ENCODE measurements at places on chromosomes 1 and 21.

DNA sequence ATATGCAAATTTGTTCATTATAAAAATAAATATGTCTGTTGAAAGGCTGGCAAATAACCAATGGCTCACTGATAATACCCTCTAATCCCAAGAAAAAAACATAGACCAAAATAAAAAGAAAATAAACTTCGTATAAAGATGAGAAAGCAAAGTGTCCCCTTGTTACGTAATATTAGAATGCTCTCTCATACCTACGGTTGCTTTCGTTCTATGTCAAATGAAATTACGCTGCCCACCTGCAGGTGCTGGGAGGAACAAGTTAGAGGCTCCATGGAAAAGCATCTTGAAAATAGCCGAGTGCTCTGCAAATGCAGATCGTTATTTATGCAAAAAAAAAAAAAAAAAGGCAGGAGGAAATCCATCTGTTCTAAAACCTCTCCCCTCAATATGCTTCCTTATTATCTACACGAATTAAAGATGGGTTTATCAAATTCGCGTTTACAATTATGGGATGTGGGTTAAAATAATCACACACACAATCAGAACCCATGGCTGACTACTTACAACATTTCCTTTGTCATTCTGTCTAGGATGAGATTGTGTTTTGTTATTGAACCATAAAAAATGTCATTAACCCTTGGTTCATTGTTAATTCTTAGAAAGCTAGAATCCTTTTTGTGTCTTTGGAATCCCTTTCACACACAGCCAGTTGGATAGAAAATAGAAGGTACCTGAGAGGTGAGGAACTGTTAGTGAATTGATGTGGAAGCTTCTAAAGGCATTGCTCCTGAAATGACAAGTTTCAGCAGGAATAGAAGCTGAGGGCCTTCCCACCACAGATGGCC lies 268.6 kb downstream of the SETD4 start:
- no peak for DNase-seq

DNA sequence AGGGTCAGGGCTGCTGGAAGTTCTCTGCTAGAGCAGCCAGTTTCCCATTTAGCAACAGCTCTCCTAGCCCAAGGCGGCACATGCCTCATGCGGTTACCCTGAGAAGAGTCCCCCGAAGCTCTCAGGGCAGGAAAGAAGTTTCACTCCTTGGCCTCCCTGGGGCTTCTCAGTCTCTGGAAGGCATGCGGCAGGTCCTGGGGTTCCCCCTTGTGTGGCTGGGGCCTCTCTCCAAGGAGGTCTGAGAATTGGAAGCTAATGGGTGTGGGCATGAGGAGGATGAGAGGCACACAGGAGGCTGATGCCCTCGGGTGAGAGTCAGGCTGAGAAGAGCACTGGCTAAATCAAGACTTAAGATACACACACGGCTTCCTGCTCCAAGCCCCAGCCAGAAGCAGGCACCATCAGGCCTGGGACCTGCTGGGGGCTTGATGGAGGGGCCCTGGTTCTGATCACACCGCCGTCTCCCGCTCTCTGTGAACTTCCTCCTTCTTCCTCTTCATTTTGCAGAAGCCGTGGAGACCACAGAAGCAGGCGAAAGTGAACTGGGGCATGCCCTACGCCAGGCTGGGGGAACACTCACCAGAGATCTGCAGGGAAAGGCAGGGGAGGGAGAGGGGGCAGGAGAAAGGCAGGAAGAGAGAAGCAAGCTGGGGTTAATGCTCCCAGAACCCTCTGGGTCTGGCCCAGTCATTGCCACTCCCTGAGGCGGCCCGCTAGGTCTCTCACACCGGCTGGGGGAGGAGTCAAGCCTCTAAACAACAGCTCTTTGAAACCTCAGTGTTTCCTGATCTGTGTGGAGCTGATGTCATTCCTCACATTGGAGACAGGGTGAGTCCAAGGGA lies 15.1 kb downstream of the BLACAT1 start:
- no peak for DNase-seq

GRCh38 chr1:117683571-117684285 lies 77.9 kb downstream of the TENT5C start:
- DNase-seq, result no peak

DNA sequence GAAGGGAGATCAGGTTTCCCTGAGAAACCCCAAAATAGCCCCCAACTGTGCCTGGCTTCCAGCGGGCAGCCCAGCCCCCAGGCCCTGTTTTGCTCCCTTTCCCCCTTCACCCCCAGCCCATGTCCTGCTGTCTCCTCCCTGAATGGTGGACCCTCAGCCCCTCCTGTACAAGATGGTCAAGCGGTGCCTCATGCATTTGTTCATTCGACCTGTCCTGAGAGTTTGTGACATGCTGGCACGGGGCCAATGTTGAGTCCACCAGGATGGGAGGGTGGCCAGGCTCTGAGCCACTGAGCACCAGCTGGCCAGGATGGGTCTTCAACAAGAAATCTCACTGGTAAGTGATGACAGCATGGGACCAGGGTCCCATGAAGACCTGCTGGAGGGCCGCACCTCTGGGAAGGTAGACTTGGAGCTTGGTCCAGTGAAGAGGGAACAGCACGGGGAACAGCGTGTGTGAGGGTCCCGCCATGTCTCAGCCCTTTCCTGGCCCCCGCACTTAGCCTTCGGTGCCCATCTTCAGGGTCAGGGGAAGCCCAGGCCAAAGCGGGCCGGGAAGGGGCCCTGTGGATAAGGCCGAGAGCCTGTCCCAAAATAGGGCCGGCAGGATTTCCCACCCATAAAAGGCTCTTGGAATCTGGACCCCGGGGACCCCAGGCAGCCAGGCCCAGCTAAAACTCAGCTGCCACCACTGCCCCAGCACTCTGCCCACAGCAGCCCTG lies at the start of gene CALML6:
Gene CALML6, plus strand, starts transcription at position 290 of the 722 bp plus-strand sequence. Its CDS starts 21 bp downstream, at position 311.
- DNase-seq, result no peak

DNA sequence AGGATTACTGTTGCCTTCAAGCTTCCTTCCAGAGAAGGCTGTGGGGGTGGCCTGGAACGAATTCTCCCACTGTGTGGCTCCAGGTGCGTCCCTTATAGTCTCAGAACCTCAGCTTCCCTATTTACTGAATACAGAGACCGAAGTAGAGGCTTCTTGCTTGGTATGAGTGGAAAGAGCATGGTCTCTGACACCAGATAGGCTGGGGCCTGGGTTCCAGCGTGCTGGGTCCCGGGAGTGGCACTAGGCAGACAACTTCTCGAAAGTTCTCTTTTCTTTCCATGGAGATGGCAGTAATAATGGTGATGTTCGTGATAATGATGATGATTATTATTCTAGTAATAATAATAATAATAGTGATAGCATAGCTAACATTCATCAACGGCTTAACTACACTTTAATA lies 161.7 kb downstream of the PTPRU start:
- DNase-seq, result no peak

GRCh38 chr1:109312246-109312645 lies 5.4 kb upstream of the MYBPHL start:
- DNase-seq, result no peak

GRCh38 chr1:115782571-115783281 lies 14.2 kb upstream of the CASQ2 start:
- DNase-seq, result no peak

GRCh38 chr1:225815526-225816178 lies 5.7 kb downstream of the EPHX1 start:
- no peak for DNase-seq

GRCh38 chr1:110035236-110035752 lies 870 bp downstream of the STRIP1 start:
- DNase-seq, result no peak

DNA sequence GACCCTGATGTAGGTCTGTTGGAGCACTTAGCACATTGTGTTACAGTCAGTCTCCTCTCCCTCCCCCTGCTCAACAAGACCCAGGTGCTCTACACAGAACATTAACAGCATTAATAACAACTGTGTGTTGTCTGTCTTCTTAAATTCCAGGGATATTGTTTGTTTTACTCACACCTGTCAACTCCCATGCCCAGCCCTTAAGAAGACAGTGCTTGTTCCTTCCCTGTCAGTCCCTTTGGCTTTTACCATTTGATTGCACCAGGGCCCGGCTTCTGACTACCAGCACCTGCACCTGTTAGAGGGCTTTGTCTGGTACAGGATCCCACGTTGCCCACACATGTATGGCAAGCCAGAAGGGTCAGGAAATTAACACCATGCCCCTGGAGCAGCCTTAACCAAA lies 11.7 kb downstream of the RIMKLA start:
- DNase-seq, result no peak

DNA sequence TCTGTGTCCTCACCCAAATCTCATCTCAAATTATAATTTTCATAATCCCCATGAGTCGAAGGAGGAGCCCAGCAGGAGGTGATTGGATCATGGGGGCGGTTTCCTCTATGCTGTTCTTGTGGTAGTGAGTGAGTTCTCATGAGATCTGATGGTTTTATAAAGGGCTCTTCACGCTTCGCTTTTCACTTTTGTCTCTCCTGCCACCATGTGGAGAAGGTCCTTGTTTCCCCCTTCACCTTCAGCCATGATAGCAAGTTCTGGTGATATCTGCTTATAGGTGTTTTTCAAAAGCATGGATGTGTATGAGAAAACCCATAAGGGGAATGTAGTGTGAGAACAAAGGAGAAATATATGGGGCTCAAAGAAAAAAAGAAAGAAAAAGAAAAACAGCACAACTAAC lies 405.9 kb upstream of the RGS18 start:
- DNase-seq, result no peak

- no peak for DNase-seq
Measured at GRCh38 chr21:22164912-22165311, 1166.7 kb downstream of the NCAM2 start.

GRCh38 chr1:47694011-47694890 lies 256.4 kb downstream of the FOXD2 start:
- no peak for DNase-seq

DNA sequence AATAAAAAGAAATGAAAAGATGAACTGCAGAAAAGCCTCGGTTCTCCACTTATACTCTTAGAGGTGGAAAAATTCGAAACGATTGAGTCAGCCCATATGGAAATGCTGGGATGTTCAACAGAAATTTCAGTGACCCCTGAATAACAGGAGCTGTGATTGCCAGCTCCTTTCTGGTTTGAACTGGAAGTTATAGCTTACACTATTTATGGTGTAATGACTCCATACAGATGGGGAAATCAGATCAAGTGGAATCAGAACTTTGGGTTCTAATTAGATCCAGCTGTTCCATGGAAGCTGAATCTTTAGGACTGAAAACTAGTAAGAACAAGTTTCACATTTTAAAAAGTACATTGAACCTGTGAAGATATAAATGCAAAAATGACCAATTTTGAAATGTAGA lies 569.3 kb upstream of the ZRANB2 start:
- DNase-seq, result no peak

DNA sequence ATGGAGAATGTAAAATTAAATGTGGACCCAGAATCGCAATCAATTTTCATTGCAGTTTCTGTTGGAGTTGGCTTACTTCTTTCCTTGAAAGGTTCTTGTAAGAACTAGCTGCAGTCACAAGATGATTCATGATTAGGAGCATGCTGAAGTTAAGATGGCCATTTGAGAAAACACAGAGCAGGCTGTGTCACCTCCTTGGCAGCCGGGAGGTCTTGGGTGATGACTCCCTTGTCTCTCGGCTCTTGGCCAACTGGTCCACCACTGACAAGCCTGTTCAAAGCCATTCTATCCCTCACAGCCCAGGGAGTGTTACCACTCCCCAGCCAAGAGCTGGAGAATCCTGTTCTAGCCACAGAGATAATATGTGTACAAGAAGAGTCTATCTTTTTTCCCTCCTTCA lies 40.6 kb downstream of the OPTC start:
- DNase-seq, result no peak

DNA sequence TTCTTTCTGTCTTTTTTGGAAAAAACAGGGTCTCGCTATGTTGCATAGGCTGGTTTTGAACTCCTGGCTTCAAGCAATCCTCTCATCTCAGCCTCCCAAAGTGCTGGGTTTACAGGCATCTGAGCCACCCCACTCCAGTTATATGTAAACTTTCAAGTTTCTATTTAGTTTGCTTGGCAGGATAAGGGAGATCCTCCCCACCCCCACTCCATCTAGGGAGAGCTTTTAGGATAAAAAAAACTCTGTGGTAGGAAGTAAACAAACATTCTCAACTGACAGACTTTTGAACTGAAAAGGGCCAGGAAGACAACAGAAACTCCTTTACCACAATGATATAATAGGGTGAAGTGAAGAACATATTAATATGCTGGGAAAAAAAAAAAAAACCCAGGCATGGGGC lies 41.0 kb upstream of the ZNF326 start:
- no peak for DNase-seq

GRCh38 chr21:32359719-32360260 lies 33.0 kb downstream of the URB1 start:
- DNase-seq, result no peak

- no peak for DNase-seq
Measured at GRCh38 chr1:23389837-23390321, 20.2 kb upstream of the ZNF436 start.

GRCh38 chr21:14306126-14306907 lies 76.6 kb downstream of the HSPA13 start:
- DNase-seq, result no peak

- no peak for DNase-seq
Measured at GRCh38 chr1:16012590-16013219, 5.1 kb downstream of the HSPB7 start.

DNA sequence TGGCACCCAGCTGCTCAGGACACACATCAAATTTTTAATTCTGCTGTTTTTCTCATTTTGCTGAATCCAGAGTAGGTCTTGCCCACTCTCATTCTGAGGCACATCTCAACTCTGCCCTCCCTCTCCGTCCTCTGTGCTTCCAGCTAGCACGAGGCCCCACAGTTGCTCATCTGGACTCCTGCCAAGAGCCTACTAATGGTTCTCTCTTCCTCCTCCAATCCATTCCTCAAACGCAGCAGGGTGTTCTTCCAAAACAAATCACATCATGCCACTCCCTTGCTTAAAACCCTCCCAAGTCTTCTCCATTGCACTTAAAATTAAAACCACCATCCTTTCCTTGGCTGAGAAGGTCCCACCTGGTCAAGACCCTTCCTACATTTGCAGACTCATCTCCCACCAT lies 49.8 kb upstream of the SCAF4 start:
- DNase-seq, result no peak

GRCh38 chr1:173330149-173330951 lies 123.2 kb upstream of the TNFSF4 start:
- DNase-seq, result no peak

DNA sequence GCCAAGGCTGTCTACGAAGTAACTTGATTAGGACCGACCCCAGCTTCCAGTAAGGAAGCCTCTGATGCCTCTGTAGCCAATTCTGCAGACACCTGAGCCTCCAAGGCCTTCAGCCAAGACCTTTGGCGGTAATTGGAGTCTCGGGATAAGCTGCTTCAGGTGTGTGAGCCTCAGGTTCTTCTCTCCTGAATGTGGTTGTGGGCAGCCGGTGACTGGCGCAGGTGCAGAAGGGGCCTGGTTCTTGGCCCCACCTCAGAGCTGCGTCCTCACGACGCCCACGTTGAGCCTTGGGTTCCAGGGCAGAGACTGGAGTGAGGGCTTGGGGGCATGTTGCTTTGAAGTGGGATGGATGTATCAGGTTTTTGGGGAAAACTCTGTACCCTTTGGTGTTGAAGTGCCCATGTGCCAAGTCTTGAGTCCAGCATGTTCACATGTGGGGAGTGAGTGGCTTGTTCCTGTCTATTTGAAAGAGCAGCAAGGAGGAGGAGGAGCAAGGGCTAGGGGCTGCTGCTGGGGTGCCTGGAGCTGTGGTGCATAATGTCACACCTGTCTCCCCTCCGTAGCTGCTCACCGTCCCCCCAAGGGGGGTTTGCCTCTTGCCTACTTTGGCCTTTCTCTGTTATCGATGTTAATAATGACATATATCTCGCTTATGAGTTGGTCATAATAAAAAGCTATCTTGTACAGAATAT lies 1.4 kb downstream of the PSEN2 start:
- no peak for DNase-seq

Data from activated naive CD4-positive, alpha-beta T cell (primary cell).